ENCODE measurements at places on chromosomes 13 and 19.

DNA sequence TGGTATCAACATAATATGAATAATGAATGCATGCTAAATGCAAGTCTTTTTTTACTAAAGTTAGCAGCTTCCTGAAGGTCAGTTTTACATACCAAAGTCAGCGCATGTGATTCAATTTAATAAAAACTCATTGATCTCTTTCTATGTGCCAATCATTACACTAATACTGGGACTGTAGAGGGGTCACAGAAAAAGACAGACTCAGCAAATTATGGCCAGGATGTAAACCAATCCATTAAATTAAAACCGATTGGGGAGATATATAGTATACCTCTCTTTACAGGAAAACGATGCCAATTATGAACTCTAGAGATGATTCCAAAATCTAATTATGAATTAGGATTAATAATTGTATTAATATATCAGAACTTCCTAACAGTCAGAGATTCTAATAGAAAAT is 624.4 kb upstream of the PCDH20 start:
- DNase-seq: no peak

DNA sequence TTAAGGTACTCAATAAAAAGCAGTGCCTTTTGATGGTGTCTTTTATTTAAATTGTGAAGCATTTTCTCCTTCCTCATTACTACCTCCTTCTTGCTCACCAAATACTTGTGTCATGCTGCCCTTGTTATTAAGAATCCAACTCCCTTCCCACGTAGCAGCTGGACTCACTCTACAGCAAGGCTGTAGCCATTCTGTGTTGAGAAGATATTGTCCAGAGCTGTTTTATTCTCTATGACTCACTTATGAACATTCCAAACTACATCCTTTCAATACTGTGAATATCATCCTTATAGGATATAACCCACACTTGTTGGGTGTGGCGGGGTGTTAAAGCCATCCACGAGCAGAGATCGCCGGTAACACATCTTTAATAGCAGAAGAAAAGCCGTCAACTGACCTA is 1671.5 kb upstream of the SLC10A2 start:
- no peak for DNase-seq

DNA sequence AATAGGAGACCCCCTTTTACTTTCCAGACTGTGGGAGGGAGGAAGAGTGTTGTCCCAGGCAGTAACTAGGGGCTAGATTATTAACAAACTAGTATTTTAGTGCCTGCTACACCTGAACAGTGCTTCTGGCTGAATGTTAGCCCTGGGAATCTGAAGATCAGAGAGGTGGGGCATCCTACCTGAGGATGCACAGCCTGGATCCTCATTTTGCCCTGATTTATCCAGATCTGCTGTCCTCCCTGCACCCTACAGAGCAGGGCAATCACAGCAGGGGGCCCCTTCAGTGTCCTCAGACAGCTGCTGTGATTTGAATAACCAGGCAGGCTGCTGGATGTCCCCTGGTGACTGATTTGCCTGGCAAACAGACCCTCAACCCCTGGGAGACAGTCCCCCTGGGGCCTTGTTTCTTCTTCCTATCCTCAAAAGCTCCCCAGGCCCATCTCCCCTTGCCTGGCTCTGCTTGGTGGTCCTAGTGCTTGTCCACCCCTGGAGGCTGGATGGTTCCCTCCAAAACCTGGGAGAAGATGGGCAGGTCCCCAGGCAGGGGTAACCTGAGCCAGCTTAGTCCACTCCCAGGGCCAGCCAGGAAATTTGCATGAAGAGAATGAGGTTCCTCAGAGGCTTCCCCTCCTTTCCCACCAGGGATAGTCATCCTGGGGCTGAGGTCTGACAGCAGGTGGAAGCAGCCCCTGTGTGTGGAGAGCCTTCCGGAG is at the start of gene OVOL3:
Gene OVOL3, plus strand, starts transcription at position 657 of the 713 bp plus-strand sequence. CDS start 60 bp downstream, outside the sequence.
- DNase-seq: no peak

GRCh38 chr19:13401388-13401787 is 104.9 kb downstream of the CACNA1A start:
- DNase-seq: no peak

DNA sequence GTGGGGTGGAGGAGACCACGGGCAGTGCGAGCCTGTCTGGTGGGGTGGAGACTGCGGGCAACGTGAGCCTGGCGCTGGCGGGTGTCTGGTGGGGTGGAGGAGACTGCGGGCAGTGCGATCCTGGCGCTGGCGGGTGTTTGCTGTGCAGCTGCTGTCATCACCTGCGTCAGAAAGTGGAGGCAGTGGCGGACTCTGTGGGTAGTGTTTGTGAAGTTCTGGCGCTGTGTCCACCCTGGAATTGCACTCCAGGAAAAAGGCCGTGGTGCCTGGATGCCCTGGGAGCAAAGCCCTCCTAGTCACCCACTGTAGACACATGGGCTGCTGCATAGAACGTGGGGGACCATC is 6.2 kb downstream of the TEX29 start:
- no peak for DNase-seq

DNA sequence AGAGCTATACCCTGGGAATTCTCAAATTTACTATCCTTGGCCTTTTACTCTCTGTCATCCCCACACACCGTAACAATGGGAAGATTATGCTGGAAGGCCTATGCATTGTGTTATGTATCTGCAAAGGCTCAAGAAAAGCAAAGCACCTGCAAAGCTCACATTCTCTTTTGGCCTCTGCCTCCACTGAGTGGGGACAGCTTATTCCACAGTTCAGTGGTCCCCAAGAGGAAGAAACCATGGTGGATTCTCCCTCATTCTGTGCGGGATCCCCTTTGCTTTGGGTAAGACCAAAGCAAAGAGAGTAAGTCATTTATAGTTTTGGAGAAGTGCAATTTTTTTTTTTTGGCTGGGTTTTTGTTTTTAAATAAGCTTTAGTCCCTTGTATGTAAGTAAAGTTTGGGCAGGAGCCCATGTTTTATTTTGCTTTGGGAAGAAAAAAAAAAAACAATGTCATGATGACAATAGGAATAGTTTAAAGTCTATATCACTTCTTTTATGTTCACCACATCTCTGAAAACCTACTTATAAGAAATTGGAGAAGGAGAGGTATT is 530.6 kb downstream of the FGF9 start:
- no peak for DNase-seq

GRCh38 chr13:57624565-57625435 is 6.7 kb upstream of the PCDH17 start:
- DNase-seq: no peak

DNA sequence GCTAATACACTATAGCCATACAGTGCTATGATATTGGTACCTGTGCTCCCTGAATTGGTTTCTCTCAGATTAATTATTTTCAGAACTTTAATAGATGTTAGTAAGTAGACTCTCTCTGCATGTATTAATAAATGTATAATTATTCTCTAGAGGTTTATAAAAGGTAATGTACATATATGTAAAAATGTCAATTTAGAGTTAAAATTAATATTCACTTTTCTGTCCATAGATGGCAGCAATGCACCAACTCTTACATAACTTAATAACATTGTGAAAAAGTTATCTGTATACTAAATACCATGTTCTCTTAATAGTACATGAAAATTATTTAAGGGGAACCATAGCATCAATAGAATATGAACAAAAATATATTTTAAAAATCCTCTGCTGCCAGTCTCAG is 515.0 kb upstream of the KLHL1 start:
- DNase-seq: no peak

- no peak for DNase-seq
These were observed 2.5 kb upstream of the DCT start for GRCh38 chr13:94481941-94482340.

DNA sequence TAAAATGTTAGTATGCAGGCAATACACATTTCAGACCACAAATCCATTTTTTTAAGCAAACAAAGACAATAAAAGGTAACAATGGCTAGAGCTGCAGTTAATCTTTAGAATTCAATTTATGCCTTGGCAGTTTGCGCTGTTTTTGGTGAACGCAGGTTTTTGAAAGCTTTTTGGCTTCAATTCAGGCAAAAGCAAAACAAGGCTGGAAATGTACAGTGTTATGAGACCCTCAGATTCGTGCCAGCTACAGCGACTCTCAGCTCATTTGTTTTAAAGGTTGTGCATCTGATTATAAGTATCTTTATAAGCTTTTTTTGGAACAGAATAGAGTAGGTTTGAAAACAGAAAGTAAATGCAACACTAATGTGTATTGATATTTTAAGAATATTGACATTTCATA is 63.6 kb upstream of the SOX1 start:
- no peak for DNase-seq

Measured in breast epithelium (tissue), 4 donors.